ENCODE measurements at places on chromosomes 16 and 17. TPM values are rescaled to one million over a fixed set of nuclear protein-coding genes. Genes with fewer than 3 reads are reported as not detected.
A peak's percentile ranks its signal among the peaks of the same experiment; 100 is the strongest.

DNA sequence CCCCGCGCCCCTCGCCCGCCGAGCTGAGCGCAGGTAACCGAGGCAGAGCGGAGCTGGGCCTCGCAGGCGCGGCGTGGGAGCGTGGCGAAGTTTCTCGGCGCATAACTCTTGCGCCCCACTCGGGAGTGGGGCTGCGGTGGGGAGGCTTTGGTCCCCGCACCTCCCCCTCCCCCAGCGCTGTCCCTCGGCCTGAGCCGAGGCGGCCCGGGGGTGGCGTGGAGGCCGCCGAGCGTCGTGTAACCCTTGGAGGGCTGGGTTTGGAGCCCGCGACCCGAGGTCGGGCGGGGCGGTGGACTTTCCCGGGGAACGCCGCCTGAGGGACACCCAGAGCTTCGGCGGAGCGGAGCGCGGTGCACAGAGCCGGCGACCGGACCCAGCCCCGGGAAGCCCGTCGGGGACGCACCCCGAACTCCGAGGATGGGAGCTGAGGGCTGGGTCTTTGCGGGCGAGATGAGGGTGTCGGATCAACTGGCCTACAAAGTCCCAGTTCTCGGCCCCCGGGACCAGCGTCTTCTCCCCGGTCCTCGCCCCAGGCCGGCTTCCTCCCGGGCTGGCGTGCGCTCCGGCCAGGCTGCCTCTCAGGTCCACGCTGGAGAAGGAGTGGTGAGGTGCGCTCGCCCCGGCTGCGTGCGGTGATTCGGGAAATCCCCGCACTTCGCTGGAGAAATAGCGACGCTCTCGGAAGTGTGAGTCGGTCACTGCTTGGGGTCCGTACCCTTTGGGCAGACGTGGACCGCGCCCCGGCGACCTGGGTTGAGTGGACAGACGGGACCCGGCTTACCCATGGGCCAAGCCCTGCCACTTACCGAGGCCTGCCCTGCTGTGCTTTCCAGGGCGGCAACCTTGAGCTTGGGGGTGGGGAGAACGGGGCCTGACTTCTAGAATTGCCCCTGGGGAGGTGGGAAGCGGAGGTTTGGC is 168.4 kb downstream of the RAB11FIP4 start:
- peaks cover 55% of the 10 kb centered on the region for H3K4me1 ChIP-seq
- peak overlapping the region; percentile 85 for H3K27ac ChIP-seq
- H3K4me3 ChIP-seq: peak overlapping the region; percentile 59
- H3K36me3 ChIP-seq: no peaks in the 10 kb centered on the region

DNA sequence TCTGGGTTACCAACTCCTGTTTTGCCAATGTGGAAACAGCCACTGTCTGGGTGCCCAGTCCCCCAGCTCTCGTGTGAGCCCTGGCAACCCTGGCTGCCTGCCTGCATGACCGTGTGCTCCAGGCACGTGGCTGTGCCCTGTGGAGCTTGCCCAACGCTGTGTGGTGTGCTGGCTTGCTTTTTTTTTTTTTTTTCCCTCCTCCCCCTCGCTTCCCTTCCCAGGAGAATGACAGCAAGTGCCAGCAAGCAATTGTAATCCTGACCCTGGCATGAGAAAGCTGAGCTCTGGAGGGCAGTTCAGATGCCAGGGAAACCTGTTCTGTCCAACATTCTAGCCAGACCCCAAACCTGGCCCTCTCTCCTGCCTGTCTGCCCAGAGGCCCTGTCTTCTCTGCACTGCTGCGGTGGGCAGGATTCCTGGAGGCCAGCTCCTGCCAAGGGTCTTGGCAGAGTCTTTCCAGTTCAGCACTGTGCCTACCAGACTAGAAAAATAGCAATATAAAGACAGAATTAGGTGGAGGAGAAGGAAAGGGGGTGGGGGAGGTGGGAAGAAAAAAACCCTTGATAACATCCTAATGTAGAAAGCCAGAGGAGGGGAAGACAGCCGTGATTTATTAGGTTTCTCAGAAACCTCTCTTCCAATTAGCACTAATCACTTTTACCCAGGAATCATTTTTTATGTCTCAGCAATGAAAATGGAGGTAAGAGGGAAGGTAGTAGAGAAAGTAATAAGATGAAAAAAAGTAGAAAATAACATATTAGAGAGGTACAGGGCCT is 9.0 kb downstream of the HLF start:
- H3K27ac ChIP-seq: peak overlapping the region; percentile 41
- H3K4me1 ChIP-seq: peaks cover 57% of the 10 kb centered on the region
- DNase-seq: no peak
- no peaks in the 10 kb centered on the region for H3K36me3 ChIP-seq

DNA sequence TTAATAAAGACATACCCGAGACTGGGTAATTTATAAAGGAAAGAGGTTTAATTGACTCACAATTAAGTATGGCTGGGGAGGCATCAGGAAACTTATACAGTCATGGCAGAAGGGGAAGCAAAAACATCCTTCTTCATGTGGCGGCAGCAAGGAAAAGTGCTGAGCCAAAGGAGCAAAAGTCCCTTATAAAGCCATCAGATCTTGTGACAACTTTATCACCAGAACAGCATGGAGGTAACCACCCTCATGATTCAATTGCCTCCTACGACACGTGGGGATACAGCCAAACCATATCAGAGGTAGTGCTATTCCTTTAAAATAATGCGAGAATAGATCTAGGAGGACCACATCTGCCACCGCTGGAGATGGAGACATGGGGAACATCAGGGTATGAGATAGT is 9.0 kb downstream of the C16orf54 start:
- no peak overlapping the region for H3K4me3 ChIP-seq
- no peaks in the 10 kb centered on the region for H3K36me3 ChIP-seq

Gene OR3A3
- not detected for polyA plus RNA-seq

DNA sequence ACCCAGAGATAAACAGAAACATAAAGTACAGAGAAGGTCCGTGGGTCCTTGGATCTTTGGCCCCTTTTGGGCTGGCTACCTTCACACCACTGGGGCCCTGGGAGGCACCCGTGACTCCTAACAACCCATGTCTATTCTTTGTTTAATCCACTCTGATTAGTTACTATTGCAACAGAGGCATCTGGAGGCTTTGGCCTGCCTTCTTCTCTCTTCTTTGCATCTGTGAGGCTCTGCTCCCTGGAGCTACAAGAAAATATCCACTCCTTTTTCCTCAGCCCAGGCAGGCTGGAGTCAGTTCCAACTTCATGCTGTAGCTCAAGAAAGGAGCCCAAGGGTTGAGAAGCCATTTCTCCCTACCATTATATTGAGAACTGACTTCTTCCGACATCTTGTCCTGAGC is 9.5 kb upstream of the CMIP start:
- H3K4me3 ChIP-seq: no peak overlapping the region
- no peaks in the 10 kb centered on the region for H3K36me3 ChIP-seq
- no peaks in the 10 kb centered on the region for H3K27me3 ChIP-seq
- DNase-seq: no peak
- H3K4me1 ChIP-seq: peaks cover 9% of the 10 kb centered on the region

DNA sequence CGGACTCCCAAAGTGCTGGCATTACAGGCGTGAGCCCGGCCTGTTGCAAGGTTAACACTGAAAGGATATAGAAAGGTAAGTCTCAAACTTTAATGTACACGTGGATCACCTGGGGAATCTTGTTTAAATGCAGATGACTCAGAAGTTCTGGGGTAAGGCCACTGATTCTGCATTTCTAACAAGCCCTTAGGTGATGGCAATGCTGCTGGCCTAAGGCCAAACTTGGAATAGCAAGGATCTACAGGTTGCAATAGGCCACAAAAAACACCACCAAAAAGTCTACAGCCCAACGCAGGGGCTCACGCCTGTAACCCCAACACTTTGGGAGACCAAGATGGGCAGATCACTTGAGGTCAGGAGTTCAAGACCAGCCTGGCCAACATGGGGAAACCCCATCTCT is 4.2 kb downstream of the CMTM4 start:
- H3K4me1 ChIP-seq: peaks cover 21% of the 10 kb centered on the region
- H3K27ac ChIP-seq: no peak overlapping the region
- H3K4me3 ChIP-seq: no peak overlapping the region

Gene NPW
- polyA plus RNA-seq: 2.3 TPM

DNA sequence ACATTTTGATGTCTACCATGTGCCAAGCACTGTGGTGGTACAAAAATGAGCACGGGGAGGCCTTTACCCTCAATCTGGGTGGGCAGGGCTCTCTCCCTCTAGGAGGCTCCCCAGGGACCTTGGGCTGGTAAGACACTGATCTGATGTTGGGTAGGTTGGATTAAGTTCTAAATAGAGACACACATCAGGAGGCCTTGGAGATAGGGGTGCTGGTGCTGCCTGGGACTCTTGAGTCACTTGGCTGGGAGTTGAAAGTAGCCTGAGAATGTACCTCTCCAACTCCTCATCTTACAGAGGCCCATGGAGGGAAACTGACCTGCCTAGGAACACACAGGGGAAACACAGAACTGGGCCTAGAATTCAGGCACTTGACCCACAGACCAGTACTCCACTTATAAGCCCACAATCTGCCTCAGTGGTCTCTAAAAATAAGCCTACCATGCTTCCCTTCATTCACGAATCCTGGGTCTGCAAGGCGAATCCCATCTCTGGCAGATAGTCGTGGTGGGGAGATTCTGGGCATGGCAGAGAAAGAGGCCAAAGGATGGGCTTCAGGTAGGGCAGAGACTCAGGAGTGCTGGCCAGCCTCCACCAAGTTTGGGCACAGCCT is 1.8 kb upstream of the NEUROD2 start:
- no peak overlapping the region for H3K4me3 ChIP-seq
- H3K27ac ChIP-seq: no peak overlapping the region
- peaks cover 38% of the 10 kb centered on the region for H3K4me1 ChIP-seq
- H3K36me3 ChIP-seq: no peaks in the 10 kb centered on the region
- H3K27me3 ChIP-seq: peaks cover 99% of the 10 kb centered on the region
- no peak for DNase-seq

DNA sequence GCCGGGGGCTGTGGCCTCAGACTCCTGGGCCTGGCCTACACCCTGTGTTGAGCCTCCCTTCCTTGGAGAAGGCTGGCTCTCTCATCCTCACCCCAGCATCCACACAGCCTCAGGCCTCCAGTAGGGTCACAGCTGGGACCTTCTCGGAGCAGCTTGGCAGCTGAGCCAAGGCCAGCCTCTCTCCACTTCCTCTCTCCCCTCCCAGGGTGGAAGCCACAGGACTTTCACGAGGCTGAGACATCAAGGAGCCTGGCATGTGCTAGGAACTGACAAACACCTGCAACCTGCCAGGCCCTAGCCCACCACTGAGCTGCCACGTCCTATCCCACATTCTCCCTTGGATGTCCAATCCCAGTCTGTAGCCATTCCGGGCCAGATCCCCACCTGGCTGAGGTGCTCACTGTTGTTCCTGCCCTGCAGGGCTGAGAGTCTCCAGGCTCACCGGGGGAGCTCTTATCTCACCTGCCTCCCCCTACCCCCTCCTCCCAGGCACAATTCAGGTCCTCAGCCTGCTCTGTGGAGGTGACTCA is 3.1 kb downstream of the MMP15 start:
- peaks cover 52% of the 10 kb centered on the region for H3K27me3 ChIP-seq
- no peak overlapping the region for H3K27ac ChIP-seq
- H3K4me3 ChIP-seq: no peak overlapping the region
- DNase-seq: peak; percentile 75

DNA sequence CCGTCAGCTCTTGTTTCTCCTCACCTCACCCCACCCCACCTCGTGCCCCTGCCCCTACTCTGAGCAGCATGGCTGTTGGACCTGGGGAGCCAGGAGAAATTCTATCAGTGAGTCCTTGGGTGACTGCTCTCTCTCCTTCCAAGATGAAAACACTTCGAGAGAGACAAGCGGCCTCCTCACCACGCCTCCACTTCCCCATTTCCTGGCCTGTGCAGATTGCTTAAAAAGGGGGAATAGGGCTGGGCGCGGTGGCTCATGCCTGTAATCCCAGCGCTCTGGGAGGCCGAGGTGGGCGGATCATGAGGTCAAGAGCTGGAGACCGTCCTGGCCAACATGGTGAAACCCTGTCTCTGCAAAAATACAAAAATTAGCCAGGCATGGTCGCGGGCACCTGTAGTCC is 9.5 kb downstream of the DLX4 start:
- peaks cover 2% of the 10 kb centered on the region for H3K27me3 ChIP-seq
- no peak overlapping the region for H3K4me3 ChIP-seq
- no peaks in the 10 kb centered on the region for H3K4me1 ChIP-seq
- no peaks in the 10 kb centered on the region for H3K36me3 ChIP-seq
